ENCODE measurements at places on chromosomes 7 and 10. TPM values are rescaled to one million over a fixed set of nuclear protein-coding genes. Genes with fewer than 3 reads are reported as not detected.
A peak's percentile ranks its signal among the peaks of the same experiment; 100 is the strongest.

DNA sequence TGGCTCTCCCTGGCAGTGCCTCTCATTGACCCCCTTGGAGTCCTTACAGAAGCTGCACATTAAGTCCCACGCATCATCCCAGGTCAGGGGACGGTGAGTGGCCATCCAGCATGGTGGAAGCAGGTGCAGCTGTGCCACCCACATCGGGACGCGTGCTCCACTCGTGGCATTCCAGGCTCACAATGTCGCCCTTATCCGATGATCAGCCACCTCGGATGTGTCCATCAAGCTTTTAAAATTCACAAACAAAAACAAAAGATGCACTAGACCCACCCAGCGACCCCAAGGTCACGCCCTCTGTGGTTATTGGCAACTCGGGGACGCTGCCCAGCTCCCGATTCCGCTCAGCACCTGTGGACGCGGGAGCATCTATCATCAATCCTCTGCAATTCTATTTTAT lies 530.9 kb downstream of the PTPRN2 start:
- peak; percentile 52 for DNase-seq

SLIT1 gene
- 0.33 TPM for total RNA-seq

- no peak for DNase-seq
Measured at GRCh38 chr7:39480901-39481300, 85.3 kb upstream of the YAE1 start.

DNA sequence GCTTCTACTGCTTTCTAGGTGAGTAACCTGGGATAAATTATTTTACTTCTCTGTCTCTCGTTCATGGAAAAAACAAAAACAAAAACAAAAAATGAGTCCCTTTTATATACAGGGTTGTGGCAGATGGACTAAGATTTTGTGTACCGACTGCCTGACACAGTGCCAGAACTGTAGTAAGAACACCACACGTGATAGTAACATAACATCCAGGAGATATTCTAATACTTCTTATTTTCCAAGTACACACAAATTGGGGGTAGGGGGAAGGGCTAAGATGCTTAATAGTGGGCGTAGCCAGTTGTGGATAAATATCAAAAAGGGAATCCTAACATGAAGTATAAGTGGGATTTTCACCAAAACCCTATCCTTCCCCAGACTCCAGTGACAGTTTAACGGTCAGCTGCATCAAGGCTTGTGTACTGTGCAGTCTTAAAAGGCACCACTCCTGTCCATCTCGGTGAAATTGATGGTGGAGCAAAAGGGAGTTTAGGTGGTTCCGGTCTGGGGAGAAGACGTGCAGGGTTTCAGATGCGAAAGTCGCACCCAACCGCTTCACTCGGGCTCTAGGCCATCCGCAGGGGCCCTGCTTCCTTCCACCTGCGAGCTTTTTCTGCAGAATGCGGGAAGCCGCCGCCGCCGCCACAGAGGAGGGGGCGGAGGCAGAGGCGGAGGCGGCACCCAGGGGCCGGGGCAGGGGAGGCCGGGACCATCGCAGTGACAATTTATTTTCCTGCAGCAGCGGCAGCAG lies at the start of gene STAMBPL1:
Gene STAMBPL1, plus strand, starts transcription at position 712 of the 748 bp plus-strand sequence. CDS start 21,464 bp downstream, outside the sequence.
- no peak for DNase-seq

DNA sequence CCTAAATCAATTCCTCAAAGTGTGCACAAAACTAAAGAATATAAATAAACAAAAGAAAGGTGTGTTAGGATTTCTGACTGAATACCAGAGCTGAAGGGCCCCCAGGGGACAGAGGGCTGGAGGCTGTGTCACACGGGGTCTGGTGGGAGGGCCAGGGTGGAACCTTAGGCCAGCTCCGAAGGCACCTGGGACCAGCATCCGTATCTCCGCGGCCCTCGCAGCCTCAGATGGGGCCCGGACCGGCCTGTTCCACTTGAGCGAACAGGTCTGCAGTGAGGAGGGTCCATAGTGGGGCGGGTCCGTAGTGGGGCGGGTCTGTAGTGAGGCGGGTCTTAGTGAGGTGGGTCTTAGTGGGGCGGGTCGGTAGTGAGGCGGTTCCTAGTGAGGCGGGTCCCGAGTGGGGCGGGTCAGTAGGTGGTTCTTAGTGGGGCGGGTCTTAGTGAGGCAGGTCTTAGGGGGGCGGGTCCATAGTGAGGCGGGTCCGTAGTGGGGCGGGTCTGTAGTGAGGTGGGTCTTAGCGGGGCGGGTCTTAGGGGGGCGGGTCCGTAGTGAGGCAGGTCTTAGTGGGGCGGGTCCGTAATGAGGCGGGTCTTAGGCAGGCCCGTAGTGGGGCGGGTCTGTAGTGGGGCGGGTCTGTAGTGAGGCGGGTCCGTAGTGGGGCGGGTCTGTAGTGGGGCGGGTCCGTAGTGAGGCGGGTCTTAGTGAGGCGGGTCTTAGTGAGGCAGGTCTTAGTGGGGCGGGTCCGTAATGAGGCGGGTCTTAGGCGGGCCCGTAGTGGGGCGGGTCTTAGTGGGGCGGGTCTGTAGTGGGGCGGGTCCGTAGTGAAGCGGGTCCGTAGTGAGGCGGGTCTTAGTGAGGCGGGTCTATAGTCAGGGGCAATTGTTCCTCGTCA lies 15.1 kb downstream of the GPR146 start:
- no peak for DNase-seq

DNA sequence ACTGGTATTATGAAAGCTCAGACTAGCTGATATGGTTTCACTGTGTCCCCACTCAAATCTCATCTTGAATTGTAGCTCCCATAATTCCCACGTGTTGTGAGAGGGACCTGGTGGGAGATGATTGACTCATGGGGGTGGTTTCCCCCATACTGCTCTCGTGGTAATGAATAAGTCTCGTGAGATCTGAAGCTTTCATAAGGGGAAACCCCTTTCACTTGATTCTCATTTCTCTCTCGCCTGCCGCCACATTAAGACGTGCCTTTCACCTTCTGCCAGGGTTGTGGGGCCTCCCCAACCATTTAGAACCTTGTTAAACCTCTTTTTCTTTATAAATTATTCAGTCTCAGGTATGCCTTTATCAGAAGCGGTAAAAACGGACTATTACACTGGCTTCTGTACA lies 40.3 kb downstream of the COL13A1 start:
- DNase-seq = no peak

DNA sequence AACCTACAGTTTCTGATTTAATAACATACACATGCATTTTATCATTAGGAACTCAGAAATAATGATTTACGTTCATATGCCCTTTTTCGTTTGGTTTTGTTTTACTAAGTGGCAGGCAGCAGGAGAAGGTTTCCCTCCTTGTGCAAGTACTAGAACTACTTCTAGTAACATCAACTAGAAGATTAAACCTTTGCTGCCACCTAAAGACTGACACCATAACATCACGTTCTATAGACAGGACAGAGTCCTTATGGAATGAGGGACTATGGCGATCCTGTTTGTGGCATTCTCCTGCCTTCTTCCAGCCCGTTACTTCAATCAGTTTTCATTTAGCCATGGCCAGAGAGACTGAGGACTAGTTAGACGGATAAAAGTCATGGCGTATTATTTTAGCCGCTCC lies 53.2 kb downstream of the GAD2 start:
- DNase-seq = no peak

DNA sequence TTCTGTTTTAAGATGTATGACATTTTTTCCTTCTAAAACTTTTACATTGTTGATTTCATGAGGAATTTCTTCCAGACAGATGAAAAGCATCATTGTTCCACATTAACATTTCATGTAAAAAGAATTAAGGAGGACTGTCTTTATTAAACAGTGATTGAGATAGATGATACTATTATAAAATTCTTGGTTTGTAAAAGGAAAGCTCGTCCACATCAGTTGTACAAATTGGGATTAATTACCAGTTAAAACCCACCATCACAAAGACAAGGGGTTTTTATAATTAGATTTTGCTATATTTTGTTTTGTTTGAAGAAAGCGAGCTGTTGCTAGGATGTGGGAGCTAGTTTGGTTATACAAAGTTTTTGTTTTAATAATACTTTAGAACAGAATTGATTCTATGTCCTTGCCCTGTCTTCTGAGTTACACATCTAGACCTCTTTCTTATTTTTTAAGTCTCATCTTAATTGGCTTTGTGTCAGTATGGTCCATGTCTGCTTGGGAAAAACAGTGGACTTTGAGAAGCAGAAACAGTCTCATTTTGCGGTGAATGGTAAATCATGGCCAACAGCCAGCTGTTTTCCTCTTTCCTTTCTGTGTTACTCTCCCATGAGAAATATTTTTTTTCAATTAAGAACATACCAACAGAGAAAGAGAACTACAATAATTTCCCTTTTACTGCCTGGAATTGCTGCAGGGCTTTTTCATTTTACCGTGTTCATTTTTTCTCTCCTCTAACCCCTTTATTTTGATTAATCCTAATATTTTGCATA lies 3.2 kb downstream of the TES start:
- no peak for DNase-seq

GRCh38 chr10:4074545-4075407 lies 289.8 kb upstream of the KLF6 start:
- no peak for DNase-seq

PTTG1IP2 gene
- total RNA-seq = 0.76 TPM

DNA sequence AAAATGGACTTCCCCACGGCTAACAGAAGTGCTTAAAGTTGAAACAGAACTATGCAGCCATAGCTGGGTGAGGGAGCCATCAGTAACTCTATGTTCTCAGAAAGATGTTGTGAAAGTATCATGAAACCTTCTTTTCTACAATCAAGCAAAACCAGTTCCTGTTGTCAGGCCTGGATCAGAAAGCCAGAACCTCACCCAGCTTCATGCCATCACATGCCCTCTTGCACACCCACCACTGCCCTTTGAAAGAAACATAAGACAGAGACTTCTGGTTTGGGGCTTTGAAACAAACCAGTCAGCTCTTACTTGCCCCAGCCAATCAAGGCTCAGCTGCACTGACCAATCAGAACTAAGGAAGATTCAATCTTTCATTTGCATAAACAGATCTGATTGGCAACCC lies 230.8 kb upstream of the FERD3L start:
- DNase-seq = no peak

- DNase-seq = no peak
Measured at GRCh38 chr7:42907316-42907715, 4.6 kb downstream of the C7orf25 start.

All from posterior vena cava (tissue), 2 donors.